Right hindlimb (tissue), 1 donor: ENCODE measurements at places on chromosomes 5 and 9.
A peak's percentile ranks its signal among the peaks of the same experiment; 100 is the strongest.

GRCh38 chr9:2465921-2466460 lies 155.6 kb upstream of the VLDLR start:
- DNase-seq: no peak

DNA sequence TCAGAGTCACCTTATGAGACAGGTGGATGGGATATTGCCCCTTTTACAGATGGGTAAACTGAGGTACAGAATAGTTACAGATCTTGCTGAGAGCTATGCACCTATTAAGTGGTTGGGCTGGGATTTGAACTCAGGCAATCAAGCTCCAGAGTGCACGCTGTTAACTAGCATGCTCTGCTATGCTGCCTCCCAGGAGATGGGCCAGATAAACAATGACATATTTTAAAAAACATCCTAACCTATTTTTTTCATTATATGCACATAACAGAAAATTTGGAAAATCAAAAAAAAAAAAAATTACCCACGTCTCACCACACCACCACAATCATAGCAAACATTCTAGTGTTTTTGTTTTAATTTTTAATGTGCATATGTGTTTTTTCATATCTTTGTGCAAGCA lies 123.4 kb upstream of the STC2 start:
- no peak for DNase-seq

DNA sequence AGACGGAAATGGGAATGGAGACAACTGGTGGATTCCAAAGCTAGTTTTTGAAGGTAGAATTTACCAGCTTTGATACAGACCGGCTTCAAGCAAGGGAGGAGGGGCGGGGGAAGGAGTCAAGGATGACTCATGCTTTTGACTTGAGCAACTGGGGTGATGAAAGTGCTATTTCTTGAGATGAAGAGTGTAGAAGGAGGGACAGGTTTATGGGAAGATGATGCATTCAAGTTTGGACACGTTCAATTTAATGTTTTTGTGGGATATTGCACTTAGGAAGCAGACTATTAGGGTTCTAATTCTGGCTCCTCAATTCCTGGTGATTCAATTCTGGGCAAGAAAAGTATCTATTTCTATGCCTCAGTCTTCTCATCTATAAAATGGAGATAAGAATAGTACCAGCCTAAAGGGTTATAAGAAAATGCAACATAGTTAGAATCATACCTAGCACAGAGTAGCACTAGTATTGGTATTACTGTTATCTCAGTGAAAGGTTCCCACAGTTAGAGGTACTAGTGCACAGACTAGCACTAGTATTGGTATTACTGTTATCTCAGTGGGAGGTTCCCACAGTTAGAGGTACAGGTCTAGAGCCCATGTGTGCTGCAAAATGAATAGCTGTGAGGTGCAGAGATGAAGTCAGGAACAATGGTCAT lies 4.6 kb downstream of the NIPAL4 start:
- no peak for DNase-seq

- no peak for DNase-seq
Observed at GRCh38 chr9:108674766-108675530, 180.8 kb downstream of the ACTL7B start.

DNA sequence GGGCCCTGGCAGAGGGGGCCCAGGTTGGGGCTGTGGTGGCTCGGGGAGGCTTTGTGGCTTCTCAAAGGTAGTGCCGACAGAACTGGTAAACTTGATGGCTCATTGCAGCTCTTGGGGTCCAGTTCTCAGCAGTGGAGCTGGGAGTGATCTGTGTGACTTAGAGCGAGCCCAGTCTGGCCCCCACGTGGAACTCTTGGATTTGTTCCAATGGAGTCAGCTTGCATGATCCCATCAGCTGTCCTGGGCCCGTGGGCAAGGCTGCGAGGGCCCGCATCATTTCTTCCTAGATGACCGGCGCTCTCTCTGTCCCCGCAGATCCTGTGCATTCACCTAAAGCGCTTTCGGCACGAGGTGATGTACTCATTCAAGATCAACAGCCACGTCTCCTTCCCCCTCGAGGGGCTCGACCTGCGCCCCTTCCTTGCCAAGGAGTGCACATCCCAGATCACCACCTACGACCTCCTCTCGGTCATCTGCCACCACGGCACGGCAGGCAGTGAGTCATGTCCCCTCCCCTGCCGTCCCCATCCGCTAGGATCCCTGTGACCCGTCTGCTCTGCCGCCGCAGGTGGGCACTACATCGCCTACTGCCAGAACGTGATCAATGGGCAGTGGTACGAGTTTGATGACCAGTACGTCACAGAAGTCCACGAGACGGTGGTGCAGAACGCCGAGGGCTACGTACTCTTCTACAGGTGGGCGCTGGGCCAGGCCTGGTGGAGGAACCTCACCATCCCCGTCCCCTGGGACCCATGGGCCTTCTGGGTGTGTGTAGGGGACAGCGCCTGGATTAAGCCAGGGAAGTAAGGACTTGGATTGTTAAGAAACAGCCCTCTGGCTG lies 39.2 kb downstream of the USP20 start:
- DNase-seq: no peak

- no peak for DNase-seq
Observed at GRCh38 chr5:72472666-72473422, 34.4 kb downstream of the ZNF366 start.

- no peak for DNase-seq
Observed at GRCh38 chr5:76689321-76690036, 26.4 kb upstream of the F2R start.

DNA sequence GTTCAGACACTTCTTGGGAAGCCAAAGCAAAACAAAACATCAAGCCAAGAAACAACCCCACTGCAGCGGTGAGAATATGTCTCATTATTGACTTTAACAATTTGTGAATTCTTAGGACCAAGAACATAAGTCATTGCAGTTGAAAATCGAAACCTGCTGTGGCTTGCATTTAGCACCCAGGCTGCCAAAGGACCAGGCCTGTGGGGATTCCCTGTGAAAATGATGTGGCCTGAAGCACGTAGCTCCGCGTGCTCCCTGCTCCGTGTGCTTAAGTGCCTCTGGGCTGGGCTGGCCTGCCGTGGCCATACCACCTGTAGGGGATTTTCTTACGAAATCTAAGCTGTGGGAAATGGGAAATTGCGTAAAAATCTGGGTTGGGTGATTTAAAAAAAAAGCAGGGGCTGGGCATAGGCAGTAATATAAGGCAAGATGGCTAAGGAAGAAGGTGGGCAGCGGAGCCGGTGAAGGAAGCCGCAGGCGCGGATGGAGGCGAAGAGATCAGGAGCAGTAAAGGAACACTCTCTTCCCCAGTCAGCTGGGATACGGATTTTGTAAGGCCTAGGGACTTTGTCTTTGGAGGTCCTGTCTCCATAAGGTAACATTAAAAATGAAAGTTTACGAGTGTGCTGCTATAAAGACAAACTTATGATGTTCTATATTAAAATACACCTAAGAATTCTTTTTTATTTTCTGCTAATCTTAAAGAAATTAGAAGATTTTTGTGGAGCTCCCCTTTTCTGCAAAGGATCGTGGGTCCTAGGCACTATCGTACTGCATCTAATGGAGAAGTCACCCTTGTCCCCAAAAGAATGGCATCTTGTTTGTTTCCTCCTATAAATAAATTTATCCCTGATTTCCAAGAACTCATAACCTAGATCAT lies 189.6 kb upstream of the SEMA6A start:
- no peak for DNase-seq

GRCh38 chr5:42798284-42799240 lies 13.1 kb downstream of the SELENOP start:
- no peak for DNase-seq

- DNase-seq: no peak
Observed at GRCh38 chr9:116112236-116112635, 41.4 kb upstream of the PAPPA start.

DNA sequence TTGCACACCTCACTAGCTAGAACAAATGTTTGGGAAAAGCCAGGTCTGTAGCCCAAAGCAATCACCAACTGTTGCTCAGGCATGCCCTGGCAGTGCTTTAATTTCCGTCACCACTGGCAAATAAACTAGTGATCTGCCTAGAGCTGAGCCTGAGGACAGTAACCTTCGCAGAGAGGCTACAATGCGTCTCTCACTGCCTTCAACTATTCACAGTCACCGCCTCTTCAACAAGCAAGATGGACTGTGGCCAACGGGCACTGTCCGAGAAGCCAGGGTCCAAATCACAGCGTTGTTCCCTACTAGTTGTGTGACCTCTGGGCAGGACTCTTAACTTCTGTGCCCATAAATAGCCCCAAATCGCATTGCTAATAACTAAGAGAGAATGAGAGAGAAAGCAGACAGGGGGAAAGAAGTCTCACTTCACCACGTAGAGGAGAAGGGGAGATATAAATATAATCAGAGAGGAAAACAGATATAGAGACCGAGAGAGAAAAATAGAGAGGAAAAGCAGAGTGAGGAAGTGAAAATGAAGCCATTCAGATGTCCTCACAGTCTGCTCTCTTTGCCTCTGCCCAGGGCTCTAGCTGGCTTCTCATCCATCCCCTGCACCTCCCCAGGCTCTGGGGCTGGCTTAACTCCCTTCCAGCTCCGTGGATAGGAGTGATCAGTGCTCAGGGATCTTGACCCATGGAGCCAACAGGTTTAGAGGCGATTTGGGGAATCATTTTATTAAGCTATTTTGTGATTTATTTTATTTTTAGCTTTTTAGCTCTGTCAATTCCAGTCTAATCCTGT lies 157.9 kb downstream of the ZDHHC21 start:
- no peak for DNase-seq

DNA sequence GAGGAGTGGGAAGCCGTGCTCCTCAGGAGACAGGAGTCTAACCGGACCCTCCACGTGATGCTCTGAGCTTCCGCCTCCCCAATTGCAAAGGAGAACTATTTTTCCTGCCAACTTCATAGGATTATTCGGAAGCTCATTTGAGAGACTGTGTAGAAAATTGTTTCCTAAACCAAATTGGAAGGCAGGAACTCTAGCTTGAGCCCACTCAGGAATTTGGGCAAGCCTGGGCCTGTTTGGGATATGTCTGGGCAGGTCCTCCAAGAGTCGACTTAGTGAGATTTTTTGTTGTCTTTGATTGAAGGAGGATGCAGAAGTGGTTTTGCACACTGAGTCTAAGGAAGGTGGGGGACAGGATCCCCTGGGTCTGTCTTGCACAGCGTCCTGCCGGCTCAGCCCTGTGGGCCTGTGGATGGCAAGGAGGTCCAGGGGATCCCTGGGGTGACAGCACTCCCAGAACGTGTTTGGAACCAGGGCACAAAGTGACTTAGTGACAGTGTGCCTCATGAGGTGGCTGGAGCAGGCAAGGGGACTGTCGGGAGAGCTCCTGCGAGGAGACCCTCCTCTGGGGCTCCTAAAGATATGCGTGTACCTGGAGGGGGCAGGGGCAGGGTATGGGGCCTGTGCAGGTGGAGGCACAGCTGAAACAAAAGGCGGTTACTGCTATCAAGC lies 283.3 kb downstream of the NSG2 start:
- DNase-seq: no peak

DNA sequence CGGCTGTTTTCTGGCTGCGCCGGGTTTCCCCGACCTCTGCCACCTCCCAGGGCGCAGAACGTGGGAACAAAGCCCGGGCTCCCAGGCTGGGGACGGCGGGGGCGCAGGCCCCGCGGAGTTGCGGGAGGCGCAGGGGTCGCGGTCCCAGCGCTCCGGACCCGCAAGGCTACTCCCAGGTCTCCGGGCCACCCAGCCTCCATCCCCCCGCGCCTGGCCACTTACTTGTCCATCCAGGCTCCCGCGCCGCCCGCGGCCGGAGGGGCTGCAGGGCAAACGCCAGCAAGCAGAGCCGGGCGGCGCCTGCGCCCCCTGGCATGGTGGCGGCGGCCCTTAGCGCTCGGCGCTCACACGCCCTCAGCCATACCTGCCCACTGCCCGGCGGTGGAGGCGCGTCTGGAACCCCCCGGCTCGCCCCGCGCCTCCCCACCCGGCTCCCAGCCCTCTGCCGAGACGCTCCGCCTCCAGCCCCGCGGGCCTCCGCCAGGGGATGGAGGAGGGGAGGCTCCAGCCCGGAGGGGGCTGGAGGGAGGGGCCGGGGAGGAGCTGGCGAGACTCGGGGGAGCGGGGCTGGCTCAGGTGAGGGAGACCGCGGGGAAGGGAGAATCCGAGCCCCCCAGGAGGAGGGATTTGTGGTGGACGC lies at the start of gene ADAM19:
TSS of gene ADAM19 (minus strand) at position 395 of the 640 bp plus-strand sequence. CDS start at position 316, 79 bp downstream.
- peak; percentile 71 for DNase-seq

DNA sequence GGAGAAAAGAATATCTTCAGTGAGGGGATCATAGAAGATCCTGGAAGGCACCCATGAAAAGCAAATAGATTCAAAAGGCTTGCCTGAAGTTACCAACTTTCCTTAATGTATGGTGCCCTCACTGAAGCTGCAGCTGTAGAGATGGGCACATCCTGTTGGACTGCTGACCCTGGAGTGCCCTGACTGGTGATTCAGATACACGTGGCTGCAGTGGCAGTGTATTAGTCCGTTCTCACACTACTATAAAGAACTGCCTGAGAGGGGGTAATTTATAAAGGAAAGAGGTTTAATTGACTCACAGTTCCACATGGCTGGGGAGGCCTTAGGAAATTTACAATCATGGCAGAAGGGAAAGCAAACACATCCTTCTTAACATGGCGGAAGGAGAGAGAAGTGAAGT lies 80.3 kb downstream of the OSMR start:
- DNase-seq: no peak

DNA sequence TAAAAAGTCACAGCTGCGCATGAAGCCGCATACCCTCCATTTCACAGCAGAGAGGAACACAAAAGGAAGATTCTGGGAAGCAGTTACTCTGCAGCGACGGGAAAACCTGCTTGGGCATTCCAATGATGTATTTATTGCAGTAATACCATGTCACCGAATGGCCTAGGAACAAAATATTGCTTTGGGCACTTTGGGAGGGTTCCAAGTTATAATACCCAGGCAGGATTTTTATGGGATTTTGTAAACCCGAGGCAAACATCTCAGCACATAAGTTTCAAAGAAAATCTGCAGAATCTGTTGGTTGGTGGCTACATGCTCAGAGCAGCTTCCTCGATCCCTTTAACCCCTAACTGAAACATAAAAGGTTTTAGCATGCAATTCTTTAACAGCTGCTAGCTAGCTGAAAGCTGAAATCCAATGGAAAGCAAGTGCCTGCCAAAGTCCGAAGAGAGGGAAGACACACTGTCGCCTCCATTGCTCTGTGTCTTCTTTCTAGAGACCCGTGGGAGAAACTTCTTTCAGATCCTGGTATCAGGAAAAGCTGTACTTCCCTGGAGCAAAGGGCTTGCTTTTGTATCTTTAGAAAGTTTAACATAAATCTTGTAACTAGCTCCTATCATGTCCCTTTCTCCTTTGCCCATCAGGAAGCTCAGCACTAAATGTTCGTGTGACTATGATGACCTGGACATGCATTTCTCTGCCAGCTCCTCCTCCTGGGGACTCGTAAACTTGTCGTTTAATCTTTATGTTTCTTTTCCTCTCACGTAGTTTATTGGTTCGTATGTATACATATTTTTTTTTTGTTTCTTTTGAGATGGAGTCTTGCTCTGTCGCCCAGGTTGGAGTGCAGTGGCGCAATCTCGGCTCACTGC lies 195.0 kb downstream of the MAPKAP1 start:
- peak; percentile 44 for DNase-seq

GRCh38 chr5:137612576-137612975 lies 113.5 kb upstream of the SPOCK1 start:
- DNase-seq: no peak

DNA sequence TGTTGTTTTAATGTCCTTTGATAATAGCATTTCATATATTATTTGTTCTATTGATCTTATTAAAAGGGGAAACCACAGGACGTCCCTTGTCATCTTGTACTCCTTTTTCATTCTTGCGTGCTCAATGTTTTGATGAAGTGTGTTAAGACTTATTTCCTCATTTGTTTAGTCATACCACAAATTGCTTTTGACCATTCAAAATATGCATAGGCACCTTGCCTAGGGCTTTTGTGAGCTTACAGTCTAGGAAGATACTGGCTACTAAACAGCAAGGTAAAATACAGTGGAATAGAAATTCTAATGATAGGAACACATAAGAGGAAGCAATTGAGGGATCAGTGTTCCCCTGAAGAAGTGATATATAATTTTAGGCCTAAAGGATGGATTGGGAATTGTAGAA lies 190.3 kb downstream of the WDR70 start:
- DNase-seq: no peak
